ENCODE measurements at places on chromosomes 1 and 21.

- no peak for DNase-seq
These were observed 28.2 kb upstream of the FAM131C start for GRCh38 chr1:16101623-16102022.

DNA sequence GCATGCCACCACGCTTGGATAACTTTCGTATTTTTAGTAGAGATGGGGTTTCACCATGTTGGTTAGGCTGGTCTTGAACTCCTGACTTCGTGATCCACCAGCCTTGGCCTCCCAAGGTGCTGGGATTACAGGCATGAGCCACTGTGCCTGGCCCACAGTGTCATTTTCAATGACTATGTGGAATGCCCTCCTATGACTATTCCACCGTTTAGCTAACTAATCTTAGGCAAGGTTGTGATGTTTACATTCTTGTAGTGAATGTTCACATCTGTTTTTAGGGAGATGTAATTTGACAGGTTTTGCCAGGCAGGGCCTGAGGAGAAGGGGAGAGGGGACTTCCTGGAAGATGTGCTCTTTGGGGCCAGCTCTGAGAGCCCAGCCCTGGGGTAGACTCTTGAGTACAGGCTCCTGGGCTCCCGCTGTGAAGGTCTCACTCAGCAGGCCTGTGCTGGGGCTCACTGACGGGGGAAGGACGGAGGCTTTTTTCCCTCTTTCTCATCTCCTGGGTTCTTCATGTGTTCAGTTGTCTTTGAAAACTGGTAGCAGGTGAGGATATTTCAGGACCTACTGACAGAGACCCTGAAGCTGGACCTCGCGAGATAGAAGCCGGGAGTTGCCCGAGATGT, 13.2 kb downstream of the COQ8A start:
- no peak for DNase-seq

DNA sequence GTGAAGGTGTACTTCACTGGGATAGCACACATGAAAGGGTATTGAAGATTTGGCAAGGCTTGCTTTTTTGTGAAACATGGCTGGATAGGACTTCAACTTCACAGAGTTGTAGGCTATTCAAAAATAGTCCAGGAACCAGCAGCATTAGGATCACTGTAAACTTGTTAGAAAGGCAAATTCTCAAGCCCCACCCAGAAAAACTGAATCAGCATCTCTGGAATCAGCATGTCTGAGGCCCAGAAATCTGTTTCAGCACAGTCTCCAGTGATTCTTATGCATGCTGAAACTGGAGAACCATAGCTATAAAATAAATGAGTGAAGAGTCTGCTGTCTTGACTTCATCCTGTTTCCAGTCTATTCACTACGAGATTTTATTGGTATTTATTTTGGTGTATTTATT, 8.1 kb upstream of the KRTAP21-3 start:
- DNase-seq, result no peak

GRCh38 chr1:223678841-223679240, 13.3 kb upstream of the CAPN8 start:
- no peak for DNase-seq
